Large intestine (tissue), 12 donors: ENCODE measurements at places on chromosomes 16 and 17.
A peak's percentile ranks its signal among the peaks of the same experiment; 100 is the strongest.

GRCh38 chr16:4593086-4593485, 21.6 kb downstream of the UBALD1 start:
- no peak for DNase-seq

DNA sequence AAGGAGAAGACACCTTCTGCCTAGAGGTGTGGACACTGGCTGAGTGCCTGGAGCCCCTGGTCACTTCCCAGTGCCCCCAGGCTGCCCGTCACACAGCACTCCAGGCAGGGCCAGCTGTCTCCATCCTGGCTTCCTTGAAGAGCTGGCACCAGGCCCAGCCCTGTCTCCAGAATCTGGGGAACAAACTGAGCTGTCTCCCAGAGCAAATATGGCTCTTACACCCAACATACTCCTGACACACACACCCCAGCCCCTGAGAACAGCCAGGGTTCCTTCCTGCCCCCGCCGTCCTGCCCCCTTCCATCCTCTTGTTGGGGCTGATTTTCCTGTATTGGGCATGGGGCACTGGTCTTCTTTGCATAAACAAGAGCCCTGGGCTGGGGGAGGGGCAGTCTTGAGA, 9.1 kb downstream of the NHERF1 start:
- DNase-seq, result no peak

- peak; percentile 37 for DNase-seq
Measured at GRCh38 chr17:78381601-78382232, 3.3 kb downstream of the PGS1 start.

GRCh38 chr16:4767872-4768548, 1.0 kb upstream of the ZNF500 start:
- DNase-seq, result no peak

DNA sequence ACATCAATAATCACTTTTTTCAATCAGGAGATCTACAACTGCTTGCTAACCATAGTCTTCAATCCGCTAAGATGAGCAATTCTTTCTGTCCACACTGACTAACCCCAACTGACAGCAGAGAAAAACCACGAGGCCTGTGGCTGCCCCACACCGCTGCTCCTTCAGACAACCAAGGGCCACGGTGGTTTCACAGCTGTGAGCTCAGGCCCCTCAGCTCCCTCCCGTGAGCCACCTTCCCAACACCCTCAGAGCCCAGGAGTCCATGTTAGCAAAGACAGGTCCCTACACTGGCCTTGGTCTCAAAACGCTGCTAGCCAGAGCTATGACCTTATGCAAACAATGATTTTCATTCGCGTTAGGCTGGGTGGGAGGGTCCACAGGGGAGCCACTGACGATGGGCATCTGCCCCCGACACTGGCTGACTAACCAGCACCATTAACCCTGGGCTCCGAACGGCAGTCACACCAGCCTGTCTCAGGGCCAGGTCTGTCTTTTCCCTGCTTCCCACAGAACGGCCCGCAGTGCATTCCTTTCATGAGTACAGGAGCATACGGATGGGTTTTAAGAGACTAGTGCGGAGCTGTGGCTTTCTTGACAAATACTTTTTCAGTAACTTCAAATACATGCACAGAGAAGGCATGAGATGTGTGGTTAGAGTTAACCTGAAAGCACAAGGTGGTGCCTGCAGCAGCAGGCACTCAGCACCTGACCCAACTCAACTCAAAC, 67.3 kb downstream of the ANKRD11 start:
- no peak for DNase-seq

DNA sequence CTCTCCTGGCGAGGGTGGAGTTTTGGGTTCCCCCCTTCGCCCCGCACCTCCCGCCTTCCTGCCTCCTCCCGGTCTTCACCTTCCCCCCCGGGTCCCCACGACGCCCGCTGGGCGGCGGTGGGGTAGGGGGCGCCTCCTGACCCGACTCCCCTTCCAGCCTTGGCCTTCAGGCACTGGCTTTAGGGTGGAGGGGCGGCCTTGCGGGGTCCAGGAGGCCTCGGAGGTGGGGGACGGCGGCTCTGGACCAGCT, 2.4 kb downstream of the SLC16A3 start:
- no peak for DNase-seq

DNA sequence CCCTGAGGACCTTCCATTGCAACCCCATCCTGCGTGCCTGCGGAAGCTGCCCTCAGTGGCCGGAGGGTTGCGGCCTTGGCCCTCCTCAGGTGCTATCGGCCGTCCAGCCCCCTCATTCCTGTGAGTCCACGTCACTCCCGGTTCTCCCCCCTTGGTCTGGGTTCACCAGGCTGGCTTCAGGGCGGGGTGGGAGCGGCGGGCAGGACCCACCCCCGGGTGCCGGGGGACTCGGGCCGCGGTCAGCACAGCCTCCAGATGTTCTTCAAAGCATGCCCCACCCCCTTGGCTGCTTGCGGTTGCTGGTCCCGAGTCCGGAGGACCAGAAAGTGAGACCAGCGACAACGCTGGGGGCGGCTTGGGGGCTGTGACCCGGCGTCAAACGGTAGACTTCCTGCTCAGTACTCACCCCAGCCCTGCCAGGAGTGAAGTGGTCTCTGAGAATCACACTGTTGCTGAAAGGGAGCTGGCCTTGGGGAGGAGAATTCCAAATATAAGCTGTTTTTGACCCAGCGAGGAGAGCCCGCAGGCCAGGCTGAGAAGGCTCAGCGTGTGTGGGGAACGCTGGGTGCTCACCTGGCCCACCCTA, 4.5 kb downstream of the ZNF469 start:
- DNase-seq, result no peak

GRCh38 chr16:86033016-86033474, 134.1 kb downstream of the IRF8 start:
- DNase-seq, result peak; percentile 35

DNA sequence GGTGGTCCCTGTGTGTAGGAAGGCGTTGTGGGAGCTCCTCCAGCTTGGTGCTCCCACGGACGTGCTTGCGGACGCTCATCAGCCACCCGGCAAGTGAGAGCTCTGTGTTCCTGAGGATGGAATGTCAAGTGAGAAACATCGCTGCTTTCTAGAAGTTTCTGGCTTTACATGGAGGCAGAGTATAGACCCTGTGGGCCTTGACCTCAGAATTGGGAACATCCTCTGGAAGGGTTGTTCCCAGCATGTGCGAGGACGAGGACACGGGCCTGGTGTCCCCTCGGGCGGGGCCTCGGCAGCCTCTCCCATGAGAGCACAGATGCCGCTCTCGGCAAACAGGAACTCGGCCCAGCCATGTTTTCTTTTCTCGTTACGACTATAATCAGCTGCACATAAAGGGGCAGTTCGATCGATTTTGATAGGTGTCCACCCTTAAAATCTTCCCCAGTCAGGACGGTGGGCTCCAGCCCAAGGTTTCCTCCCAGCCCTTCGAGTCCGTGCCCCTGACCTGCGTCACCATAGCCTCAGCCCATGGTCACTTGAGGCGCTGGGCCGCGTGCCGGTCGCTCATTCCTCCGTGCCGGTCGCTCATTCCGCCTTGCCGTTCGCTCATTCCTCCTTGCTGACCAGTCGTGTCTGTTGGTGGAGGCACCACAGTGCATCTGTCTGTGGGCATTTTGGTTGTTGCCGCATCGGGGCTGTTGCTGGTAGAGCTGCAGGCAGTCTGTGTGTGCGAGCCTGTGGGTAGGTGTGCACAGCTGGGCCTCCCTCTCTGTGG, 91.3 kb upstream of the ZNF750 start:
- no peak for DNase-seq

- peak; percentile 39 for DNase-seq
Measured at GRCh38 chr17:35084987-35085386, 21.5 kb upstream of the RFFL start.

DNA sequence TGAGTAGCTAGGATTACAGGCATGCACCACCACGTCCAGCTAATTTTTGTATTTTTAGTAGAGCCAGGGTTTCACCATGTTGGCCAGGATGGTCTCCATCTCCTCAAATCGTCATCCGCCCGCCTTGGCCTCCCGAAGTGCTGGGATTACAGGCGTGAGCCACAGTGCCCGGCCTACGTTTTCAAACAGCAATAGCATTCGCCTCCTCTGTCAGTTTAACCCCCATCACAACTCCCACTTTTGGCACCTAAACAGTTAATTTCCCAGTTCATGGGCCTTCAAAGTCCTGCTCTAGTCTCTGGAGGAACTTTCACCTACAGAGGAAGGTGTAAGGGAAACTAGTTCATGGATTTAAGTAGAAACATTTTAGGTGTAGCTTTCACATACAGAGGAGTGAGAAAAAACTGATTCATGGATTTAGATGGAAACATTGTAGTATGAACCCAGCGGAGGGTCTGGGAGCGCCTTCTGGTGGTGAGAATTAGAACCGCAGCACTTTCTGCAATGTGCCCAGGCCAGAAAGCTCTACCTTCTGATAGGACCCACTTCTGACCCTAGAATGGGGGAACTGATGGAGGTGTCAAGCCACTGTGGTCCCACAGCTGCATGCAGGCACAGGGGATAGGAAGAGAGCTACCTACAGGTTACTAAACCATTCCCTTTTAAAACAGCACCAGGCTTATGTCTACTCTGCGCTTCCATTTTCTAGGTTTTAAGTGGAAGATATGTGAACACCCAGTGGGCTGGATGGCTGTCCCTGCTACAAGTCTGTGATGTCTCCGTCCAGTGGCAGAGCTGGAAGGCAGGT, 12.0 kb upstream of the MEOX1 start:
- DNase-seq, result peak; percentile 56

DNA sequence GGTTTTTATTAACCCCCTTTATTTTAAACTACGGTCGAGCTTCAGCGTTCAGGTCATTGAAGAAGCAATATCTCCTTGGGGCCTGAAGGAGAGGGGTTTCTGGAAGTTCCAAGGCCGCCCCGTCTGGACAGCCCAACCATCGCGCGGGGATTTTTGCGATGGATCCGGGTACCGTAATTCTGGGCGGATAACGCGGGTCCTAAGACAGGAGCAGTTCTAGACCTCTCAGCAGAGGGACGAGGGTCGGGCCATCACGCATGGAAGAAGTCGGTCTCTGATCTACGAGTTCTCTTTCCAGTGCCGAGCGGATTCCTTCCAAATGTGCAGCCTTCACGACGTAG, 3.6 kb downstream of the BORCS6 start:
- no peak for DNase-seq

- DNase-seq, result no peak
Measured at GRCh38 chr17:66667090-66667489, 167.8 kb upstream of the CACNG5 start.

DNA sequence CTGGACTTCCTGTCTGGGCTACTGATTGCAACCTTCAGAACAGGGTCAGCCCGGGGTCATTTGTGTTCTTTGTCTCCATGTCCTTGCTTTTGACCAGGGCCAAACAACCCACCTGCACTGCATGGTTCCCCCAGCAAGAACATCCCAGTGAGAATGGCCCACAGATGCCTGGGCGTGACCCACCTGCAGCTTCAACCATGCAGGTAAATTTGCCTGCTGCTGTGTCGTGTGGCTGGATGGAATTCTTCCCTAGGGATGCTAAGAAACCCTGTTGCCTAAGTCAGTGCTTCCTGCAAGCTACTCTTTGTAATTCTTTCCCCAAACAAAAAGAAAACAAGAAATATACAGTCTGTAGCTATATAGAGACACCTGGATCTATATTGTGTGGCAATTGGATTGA, 12.5 kb downstream of the CDH13 start:
- no peak for DNase-seq

GRCh38 chr17:50163843-50164696, 1.7 kb upstream of the SGCA start:
- no peak for DNase-seq
